Fibroblast of skin of back (primary cell): ENCODE measurements at places on chromosomes 13 and 19.

DNA sequence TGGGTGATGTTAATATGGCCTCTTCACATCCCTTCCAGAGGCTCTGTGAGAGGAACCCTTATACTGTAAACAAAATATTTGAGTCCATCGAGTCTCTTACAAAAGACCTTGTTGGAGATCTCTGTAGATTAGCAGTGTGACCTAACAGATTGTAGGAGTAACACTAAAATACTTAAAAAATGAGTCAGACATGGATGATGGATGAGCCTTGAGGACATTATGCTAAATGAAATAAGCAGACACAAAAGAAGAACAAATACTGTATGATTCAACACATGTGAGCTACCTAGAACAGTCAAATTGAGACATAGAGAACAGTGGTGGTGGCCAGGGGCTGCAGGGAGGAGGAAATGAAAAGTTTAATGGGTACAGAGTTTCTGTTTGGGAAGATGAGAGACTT is 152.2 kb upstream of the UBL3 start:
- peak; percentile 79 for DNase-seq

DNA sequence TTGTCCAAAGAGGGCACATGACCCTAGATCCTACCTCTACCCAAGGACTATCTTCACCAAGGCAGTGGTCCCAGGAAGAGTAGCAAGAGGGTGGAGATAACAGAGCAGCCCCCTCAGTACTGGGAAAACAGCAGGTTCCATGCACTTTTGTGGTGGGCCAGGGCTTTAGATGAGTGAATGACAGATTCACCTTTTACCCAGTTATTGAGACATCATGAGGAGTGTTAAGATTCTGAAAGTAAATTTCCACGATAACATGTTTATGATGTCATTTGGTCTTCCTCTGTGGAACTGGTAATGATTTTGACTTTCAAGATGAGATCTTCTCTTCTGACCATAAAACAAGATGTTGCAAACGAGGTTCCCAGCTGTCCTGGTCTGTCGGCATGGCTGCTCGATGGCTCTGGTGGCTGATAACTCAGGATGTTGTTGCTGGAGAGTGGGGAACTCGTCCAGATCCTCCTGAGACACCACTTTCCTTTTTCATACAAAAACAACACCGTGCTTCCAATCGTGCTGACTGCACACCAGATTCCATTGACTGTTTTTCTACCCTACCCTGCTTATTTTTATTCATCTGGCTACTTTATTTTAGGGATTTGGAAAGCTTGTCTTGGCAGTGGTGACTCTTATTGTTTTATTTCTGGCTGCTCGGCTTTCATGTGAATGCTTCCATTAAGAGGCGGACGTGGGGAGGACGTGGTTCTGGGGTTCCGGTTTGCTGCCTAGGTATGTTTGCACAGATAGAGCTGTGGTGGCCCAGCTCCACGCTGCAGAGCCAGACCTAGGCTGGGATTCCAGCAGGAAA is 88.5 kb downstream of the LRCH1 start:
- DNase-seq, result peak; percentile 77

GRCh38 chr19:51219307-51219706 is 5.6 kb upstream of the CD33 start:
- DNase-seq, result no peak

DNA sequence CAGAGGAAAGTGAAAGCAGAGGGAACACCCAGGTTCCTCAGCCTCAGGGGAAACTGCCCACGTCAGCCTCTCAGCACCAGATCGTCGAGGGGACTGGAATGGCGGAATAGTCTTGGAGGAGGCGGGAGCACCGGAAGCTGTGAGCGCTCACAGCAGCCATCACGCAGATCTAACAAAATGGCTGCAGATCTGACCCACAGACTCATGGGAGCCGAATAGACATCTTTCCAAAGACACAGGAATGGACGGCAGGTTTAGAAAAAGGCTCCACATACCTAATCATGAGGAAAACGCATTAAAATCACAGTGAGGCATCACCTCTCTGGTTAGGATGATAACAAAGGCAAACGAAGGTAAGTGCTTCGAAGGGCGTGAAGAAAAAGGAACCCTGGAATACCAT is 11.8 kb upstream of the LILRA2 start:
- DNase-seq, result no peak

DNA sequence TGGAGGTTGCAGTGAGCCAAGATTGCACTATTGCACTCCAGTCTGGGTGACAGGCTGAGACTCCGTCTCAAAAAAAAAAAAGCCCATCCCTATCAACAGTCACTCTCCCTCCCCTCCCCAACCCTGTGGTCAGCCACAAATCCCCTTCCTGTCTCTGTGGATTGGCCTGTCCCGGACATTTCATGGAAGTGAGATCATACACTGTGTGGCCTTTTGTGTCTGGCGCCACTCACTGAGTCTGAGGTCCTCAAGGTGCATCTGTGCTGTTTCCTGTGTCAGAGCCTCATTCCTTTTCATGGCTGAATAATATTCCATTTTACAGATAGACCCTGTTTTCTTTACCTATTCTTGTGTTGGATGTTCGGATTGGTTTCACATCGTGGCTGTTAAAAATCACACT is 149.5 kb downstream of the PTPRS start:
- DNase-seq, result peak; percentile 67

DNA sequence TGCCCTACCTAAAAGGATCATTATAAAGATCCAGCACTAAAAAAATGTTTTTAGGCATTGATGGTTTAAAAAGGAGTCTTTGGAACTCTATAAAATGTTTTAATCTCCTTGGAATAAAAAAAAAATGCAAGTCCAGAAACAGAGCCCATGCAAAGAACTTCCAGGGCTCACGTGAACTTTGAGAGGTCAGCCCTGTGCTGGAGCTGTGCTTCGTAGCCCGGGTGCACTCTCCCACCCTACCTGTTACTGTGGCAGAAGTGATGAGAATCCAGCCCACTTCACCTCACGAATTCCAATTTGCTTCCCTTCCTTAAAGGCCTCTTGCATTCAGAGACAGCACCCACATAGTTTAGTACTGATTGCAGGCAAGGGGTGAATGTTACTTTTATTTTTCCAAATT is 267.7 kb downstream of the SHISA2 start:
- no peak for DNase-seq
